ENCODE measurements at places on chromosomes 7 and 10.

DNA sequence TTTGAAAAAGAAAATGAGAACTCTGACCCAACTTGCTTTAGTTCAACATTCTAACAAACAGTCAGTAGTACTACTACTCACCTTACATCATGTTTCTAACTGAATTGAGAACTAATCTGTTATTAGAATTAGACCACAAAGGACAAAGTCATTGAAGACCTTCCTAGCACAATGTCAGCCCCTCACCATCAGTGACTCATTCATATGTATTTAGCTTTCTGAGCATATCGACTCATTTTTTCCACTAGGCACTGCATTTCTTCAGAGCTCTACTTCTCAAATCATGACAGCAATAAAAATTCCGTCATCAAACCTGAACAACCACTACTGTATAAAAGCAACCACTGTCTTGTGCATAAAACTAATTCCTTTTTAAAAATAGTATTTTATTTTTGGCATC lies 4.4 kb upstream of the LRRN3 start:
- DNase-seq, result no peak

- peak; percentile 11 for DNase-seq
Observed at GRCh38 chr7:47211519-47211973, 370.4 kb downstream of the TNS3 start.

DNA sequence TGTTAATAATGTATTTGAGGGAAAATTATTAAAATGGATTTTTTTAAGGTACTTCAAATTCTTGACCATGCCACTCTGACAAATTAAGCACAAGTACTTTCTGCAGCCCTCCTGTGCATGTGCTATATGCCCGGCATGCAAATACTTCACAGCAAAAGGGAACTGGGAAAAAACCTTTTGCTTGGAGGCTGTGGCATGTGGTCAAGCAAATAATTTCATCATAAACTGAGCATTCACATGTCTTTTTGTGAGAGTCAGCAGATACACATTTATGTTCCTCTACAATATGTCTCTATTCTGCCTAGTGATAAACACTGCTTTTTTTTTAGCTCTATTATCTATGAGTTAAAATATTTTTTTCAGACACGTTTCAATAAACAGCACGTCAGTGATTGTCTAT lies 53.7 kb upstream of the SEMA3A start:
- no peak for DNase-seq

- DNase-seq, result no peak
Observed at GRCh38 chr10:29860166-29860565, 199.2 kb downstream of the JCAD start.

- DNase-seq, result peak; percentile 29
Observed at GRCh38 chr7:108629651-108630400, 60.2 kb downstream of the DNAJB9 start.

- no peak for DNase-seq
Observed at GRCh38 chr10:14415676-14416307, 85.1 kb upstream of the FRMD4A start.

- DNase-seq, result no peak
Observed at GRCh38 chr10:124728830-124729661, 15.1 kb downstream of the FAM53B start.

DNA sequence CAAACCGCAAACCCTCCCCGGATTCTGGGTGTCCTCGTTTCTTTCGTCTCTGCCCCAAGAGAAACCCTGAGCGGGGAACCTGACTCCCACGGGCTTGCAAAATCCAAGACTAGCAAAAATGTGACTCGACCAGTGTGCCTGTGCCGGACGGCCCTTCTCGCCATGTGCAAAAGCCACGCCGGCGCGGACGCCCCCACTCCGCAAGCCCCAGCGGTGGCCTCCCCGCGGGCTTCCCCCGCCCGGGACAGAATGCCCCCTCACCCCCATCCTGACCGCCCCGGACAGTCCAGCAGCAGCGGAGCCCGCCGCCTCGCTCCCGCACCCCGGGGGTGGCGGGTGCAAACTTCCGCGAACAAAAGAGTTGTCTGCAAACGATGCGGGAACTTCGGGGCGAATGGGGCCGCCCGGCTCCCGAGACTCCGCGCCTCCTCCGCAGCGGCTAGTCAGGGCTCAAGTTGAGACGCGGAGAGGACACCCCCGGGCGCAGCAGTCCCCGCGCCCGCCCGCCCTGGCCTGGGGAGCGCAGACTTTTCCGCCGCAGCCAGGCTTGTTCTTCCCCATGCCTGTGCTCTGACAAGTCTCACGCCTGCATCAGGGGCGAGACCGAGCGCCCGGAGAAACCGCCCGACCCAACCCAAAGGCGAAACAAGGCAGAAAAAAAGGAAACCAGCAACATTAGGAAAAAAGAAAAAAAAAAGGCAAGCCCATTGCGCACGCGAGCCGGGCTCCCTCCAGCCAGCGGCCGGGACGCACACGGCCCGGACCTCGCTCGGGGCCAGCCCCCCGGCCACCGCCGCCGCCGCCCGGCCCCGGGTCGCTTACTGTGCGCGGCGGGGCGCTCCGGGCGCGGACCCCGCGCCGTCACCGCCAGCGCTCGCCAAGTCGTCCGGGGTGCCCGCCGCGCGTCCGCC lies 732 bp downstream of the FAM53B start:
- DNase-seq, result no peak

DNA sequence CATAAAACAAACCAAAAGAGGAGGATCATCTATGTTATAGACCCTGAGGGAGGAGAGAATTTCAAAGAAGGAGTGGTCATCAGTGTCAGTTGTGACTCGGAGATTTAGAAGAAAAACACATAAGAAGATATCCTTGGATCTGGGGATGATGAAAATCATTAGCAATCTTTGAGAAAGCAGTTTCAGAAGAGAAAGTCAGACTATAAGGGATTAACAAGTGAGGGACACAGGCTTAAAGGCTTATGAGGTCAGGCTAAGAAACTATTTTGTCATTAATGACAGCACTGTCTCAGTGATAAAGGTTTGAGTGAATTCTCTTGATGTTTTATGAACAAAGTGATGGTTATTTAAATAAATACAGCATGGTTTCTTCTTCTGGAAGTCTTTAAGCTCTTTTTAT lies 6.1 kb upstream of the GPR85 start:
- no peak for DNase-seq

- DNase-seq, result no peak
Observed at GRCh38 chr7:51226063-51226755, 90.4 kb downstream of the COBL start.

GRCh38 chr7:113161050-113161449 lies 42.7 kb upstream of the SMIM30 start:
- DNase-seq, result no peak

GRCh38 chr7:121620206-121620605 lies 224.1 kb upstream of the FAM3C start:
- DNase-seq, result no peak

DNA sequence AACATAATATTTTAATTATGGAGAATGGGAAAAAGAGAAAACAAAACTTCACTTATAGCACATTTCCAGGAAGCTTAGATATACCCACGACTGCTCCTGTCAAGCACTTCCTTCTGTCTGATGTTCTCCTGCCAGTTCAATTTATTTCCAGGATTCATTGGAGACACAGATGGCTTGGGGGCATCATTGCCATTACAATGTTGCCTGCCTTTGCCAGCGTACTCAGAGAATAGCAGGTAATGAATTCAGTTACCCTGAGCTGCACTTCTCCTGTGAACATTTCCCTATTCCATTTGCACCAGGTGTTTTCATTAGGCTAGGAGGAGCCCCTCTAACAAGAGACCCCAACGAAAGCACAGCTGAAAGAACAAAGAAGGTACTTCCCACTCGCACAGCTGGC lies 33.7 kb downstream of the INSIG1 start:
- DNase-seq, result no peak

- no peak for DNase-seq
Observed at GRCh38 chr10:121527690-121528089, 70.6 kb downstream of the FGFR2 start.

DNA sequence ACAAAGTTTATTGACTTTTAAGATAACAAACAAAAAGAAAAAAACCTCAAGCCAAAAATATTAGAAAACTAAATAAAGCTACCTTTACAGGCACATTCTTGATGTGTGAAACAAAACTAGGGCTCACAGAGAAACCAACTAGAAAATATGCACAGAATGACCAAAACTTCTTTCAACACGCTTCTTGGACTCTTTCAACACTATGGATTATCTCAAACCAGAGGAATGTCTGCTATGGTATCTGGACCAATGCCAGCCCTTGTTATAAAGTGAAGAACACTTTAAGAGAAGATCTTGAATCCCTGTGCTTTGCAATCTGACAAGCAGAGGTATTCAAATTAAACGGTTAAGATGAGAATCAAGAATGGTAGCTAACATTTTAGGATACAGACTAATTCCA lies 76.6 kb downstream of the DNAJC1 start:
- DNase-seq, result no peak

DNA sequence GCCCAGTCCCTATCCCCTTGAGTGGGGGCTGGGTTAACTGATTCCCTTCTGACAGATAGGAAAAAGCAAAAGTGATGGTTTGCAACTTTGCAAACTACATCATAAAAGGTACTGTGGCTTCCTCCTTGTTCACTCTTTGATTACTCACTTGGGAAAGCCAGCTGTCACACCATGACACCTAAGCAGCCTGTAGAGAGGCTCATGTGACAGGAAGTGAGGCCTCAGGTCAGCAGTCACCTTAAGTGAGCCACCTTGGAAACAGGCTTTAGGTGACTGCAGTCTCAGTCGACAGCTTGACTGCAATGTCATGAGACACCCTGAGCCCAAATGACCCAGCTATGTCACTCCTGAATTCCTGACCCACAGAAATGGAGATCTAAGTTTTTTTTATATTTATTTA lies 4.3 kb upstream of the CHCHD2 start:
- DNase-seq, result no peak

DNA sequence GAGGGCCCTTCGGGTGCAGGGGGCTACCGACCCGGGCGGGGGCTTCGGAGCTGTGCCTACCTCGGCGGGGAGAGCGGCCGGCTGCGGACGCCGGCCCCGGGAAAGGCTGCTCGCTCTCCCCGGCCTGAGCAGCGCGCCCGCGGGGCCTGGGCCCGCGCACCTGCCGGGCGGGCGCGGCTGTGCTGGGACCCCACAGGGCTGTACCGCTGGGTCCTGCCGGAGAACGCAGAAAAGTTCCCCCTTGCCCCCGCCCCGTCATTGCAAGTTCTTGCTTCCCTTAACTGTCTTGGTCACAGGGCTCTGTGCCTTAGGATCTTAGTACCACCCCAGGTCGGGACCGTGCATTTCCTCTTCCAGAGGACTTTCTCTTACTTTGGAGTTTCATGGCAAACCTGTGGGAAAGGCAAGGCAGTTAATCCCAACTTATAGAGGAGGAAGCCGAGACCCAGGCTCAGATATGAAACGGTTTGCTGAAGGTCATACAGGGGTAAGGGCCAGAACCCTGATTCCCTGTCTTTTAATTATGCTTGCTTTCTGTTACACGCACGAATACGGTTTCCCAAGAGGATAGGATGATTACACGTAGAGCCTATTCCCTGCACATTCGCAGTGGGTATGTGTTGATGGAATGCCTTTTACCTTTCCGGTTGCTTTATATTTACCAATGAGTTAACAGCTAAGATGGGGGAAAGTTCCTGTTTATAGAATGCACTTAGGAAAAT lies 652 bp downstream of the PCGF5 start:
- no peak for DNase-seq

DNA sequence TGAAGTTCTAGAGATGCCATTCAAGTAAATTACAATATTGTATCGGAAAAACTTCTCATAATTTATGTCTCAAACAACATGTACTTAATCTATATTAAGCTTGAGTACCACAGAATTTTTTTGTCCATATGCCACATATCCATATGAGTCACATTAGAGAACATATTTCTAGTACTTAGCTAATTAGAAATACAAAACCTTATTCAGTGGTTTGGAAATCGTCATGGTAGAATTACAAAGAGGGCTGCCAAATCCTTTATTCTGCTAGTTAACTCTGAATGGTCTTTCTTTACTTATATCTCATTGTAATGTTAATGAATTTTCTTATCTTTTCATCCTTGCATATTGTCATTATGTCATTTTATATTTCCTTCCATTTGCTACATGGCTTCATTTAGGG lies 9.0 kb upstream of the VIM start:
- DNase-seq, result no peak

DNA sequence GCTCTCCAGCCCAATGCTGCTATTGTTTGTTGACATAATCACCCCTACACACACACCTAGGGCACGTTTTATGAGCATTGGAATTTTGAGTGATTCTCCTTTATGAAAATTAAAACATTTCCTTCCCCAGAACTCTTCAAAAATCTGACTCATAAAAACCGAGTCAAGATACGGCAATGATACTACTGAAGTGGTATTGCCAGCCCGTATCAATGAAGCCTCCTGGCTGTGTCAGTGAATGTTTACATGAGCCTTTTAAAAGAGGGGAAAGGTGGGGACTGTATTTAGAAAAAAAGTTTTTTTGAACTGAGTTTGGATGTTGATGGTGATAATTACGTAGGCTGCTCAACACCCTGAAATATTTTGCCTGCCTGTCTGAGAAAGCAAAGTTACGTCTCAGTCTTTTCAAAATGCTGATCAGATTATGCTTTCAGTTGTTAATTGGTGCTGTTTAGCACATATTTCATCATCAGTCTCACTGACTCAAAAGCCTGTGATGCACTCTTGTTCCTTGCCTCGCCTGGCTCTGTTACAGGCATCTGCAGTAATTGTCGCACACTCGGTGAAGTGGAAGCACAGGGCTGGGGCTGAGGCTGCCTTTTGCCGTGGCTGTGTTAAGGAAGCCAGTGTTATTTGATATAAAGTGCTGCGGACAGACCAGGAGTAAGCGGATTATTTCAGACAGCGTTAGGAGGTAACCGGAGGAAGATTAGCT lies 157.4 kb upstream of the TCF7L2 start:
- DNase-seq, result no peak

- DNase-seq, result no peak
Observed at GRCh38 chr10:113007343-113007771, 57.3 kb downstream of the TCF7L2 start.

GRCh38 chr7:770741-771166 lies 43.7 kb upstream of the PRKAR1B start:
- DNase-seq, result no peak

DNA sequence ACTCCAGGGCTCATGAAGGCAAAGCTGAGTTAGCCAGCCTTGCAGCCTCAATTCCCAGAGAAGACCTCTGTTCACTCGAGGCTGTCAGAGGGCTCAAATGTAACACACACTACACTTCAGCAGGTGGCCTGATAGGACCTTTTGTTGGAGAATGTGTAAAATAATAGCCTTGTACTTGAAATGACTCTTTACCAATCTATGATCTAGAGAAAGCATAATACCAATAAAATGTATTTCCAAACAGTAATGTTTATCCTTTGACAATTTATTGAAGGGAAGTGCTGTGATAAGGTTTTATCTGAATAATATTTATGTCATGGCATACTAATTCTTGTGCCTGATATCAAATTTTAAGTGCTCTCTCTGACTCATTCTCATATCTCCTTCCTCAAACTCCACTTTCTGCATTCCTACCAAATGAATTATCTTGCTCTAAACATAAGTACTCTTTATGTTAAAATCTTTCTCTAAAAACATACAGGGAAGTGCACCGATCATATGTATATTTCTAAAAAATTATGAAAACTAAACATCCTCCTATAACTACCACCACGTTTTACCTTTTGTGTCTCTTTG lies 20.9 kb downstream of the CYP3A7 start:
- DNase-seq, result no peak

DNA sequence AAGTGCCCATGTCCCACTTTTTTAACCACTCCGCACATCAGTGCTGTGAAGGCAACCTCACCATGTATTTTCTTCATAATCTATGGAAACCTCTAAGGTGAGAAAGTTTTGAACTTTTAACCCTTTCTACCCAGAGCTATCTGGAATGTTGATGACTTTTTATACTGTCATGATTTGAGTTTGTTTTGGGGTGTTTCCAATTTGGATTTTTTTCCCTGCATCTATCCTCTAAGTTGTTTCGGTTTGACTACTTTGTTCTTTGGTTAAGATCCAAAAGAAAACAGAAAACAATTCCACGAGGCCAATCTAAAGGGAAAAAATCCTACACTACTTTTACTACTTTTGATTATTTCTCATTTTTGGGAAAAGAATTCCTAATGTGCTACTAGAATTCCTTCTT lies 279.7 kb downstream of the USP6NL start:
- no peak for DNase-seq

Measured in renal cortex interstitium (tissue), 15 donors.